ENCODE measurements at places on chromosomes 6 and 20.

GRCh38 chr20:54221996-54222890 lies 14.4 kb downstream of the PFDN4 start:
- DNase-seq, result no peak

GRCh38 chr6:10968776-10969175 lies 75.3 kb downstream of the ELOVL2 start:
- no peak for DNase-seq

GRCh38 chr6:55069132-55069781 lies 105.1 kb upstream of the HCRTR2 start:
- DNase-seq, result peak; percentile 30

DNA sequence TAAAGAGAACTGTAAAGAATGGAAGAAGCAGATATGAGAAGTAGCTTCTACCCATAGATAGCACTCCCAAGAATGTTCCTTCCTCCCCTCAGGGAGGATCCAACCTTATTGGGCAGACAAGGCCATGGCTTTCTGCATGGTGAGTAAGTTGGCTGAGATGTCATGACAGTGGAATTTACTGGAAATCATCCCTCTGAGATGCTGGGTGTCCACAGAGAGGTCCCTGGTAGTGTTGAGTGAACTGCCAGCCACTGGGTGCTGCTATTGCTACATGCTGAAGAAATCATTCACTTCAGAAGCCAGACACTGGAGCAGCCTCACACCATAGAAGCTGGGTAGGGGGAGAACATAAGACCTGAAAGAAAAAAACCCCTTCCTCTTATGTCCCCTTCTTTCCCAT lies 46.4 kb upstream of the FERMT1 start:
- no peak for DNase-seq

GRCh38 chr6:40788661-40789655 lies 201.8 kb upstream of the LRFN2 start:
- no peak for DNase-seq

DNA sequence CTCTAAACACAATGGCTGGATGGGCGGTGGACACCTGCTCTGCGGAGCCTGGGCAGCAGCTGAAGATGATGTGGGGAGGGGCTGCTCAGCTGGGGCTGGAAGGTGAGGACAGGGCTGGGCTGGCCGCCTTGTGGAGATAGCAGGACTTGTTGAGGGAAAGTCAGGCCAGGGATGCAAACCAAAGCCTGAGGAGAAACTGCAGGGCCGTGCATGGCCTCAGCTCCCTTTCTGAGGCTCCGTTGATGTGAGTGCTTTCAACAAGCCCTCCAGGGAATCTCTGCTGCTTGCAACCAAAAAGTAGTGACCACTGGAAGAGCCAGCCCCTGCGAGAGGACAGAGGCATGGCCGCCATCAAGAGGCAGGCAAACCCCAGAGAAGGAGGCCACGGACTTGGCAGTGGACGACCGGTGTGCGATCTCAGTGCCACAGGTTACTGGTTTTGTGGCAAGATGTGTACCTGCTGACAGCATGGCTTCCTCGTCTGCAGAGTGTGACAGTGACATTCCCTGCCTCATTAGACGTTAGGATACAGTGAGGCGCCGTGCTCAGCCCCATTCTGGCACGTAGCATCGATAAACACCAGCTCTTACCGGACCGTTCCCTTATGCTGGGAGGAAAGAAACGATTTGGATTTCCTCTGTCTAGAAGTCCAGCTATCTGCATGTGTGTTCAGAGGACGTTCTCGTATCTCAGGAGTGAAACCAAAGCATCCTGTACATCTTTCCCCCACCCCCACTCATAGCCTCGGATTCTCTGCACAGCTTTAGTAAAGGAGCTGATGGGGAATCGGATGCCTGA lies 37.9 kb downstream of the ERMARD start:
- DNase-seq, result no peak

DNA sequence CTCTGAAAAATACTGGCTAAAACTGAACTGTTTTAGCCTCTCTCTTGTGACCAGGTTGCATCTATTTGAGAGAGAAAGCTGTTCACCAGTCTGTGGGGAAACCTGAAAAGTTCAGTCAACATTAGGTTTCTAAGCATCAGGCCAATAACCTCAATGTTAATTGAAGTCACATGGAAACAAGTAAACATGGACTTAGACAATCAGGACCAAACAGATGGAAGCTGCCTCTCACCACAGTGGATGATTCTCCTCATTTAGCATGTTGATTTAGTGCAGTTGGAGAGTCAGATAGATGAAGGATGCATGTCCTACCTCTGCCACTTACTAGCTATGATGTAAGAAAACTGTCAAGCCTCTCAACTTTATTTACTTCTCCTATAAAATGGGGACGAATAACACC lies 18.2 kb downstream of the SCGN start:
- no peak for DNase-seq

DNA sequence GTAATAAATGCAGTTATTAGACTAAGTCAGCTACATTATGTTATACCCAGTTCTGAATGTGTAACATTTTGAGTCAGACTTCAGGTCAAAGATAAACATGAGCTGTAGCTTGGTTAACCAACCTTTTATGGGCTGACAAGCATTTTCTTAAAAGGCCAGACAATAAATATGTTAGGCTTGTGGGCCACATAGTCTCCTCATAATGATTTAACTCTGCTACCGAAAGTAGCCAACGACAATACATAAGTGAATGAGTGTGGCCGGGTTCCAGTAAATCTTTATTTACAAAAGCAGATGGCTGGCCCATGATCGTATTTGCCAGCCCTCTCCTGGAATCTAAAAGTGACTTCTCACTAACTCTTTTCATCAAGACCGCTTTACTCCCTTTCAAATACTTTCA lies 49.9 kb downstream of the ATG5 start:
- no peak for DNase-seq

GRCh38 chr20:49961413-49961812 lies 21.4 kb upstream of the SNAI1 start:
- no peak for DNase-seq

GRCh38 chr6:106804346-106805335 lies 169.9 kb downstream of the CD24 start:
- DNase-seq, result peak; percentile 27

DNA sequence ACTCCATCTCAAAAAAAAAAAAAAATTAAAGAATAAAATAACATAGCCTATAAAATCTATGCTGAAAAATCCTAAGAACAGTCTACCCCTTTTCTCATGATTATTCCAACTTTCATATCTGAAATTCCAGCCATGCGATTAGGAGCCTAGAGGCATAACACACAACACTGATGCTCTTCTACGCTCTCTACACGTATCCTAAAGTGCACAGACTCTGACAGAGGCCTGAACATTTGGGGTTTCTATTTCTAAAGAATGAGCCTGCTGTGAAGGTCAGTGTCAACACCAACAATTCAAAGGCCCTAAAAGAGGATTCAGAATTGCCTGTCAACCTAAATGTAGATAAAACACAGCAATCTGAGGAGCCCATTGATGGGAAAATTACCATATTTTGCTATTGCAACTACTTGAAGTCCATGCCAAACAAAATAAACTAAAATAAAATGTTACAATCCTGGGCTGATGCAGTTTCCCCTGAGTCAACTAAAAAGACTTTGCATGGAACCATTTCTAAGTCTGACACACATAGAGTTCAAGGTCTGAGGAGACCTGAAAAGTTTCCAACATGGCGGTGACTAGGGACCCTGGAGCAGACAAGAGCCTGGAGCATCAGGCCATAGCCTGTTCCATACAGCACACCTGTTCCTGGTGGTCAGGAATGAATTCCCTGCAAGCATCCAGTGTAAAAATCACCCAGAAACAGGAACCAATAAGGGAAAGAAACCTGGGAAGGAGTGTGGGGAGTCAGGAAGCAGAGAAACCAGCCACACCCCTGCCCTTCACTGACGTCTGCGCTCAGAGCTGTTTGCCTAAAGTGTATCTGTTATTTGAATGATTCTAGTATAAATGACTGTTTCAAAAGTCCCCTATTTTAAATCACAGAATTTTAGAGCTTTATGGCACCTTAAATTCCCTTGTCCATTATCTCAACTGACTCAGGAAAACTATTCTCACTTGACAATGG lies 11.8 kb downstream of the NINL start:
- no peak for DNase-seq

DNA sequence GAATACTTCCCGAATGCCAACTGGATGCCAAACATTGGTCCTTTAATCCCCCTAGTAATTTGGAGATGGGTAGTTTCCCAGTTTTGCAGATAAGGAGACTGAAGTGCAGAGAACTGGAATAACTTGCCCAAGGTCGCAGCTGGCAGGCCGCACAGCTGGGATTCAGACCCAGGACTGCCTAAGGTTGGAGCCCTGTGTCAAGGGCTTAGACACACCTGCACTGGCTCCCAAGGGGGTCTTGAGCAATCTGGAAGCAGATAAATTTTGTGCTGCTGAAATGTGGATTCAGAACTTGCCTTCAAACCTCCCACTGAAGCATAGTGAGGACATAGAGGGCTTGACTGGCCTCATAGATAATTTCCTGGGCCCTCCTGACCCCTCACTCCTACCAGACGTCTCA lies 30.5 kb downstream of the FOXP4 start:
- DNase-seq, result no peak

DNA sequence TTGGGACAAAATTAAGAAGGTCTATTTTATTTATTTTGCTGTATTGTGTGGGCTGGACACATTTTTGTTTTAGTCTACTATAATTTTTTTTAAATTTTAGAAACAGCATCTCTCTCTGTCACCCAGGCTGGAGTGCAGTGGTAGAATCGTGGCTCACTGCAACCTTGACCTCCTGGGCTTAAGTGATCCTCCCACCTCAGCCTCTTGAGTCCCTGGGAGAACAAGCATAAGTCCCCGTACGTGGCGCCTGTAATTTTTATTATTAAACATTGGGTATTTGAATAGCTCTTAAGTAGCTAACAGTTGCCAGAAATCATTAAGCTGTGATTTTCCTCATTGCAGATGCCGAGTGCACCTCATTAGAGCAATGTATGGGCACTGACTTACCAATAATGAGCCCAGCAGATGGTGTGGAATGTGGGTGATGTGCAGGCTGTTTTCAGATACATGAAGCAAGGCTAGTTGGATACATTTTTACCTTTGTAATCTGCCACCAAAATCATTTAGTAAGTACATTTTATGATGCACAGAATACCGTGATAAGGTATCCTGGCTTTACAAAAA lies 10.3 kb upstream of the MAS1 start:
- no peak for DNase-seq

GRCh38 chr6:107344981-107345380 lies 114.4 kb downstream of the PDSS2 start:
- no peak for DNase-seq

DNA sequence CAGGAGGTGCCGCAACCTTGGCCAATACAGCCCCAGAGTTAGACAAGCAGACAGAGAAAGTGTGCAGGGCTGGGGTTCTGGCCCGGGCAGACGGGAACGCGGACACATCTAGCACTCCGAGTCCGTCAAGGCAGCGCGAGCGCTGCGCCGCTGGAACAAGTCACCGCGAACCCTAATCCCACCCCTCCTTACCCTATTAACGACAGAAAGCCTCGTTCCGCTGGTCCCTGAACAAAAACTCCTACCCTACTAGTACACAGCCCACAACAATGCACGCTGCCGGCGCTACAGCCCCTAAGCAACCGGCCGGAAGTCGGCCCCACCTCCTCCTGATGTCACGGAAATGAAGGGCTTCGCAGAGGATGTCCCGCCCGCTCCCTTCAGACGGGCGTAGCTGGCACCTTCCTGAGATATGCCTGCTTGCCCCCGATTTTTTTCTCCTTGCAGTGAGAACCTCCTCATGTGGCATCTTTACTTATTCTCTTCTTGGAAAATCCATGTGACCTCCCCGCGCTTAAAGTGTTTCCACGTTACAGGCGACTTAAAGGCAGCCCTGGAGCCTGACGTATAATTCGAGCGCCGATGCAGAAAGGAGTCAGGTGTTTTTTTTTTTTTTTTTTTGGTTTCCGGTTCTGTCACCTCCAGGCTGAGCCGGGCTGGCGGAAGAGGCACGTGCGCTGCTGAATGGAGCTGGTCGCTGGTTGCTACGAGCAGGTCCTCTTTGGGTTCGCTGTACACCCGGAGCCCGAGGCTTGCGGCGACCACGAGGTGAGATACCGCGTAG lies at the start of the genes C6orf52 and PAK1IP1:
Gene C6orf52, minus strand, starts transcription at position 315 of the 784 bp plus-strand sequence. CDS start 7,066 bp downstream, outside the sequence.
Gene PAK1IP1, plus strand, starts transcription at position 671 of the 784 bp plus-strand sequence. Its CDS starts 14 bp downstream, at position 685.
- DNase-seq, result peak; percentile 96

- no peak for DNase-seq
These were observed 501.3 kb upstream of the SULF2 start for GRCh38 chr20:48286601-48287000.

DNA sequence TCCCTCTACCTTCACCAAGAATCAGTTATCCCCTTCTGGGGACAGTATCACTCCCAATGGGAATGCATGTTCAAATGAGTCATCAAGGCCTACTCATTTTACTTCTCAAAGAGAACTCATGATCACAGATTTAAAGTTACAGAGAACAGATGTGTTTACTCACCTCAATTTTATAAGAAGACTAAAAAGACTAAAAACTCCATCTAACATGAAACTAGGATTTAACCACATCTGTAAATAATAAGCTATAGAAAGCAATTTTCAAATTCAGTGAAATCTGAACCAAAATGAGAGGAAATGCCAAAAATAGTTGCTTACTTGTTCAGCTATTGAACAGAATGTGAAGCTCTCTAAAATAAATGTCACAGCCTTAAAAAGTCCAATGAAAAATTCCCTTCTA lies 300.1 kb upstream of the KCNQ5 start:
- no peak for DNase-seq

GRCh38 chr6:37442416-37443215 lies 9.6 kb downstream of the CMTR1 start:
- DNase-seq, result no peak

DNA sequence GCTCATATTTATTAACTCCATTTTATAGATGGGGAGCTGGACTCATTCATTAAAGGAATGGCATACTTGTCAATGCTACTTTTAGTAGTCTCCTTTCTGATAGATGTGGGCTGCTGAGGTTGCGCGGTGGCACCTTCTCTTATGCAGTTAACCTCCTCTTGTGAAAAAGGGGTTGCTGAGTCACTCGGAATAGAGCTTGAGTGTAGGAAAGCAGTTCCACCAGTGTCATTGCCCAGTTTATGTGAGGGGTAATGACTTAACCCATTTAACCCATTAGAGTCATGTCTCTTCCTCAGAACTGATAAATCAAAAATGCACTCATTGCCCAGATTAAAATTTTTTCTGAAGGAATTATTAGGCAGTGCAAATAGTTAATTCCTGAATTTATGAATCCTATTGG lies 6.3 kb downstream of the MAPK14 start:
- DNase-seq, result no peak

DNA sequence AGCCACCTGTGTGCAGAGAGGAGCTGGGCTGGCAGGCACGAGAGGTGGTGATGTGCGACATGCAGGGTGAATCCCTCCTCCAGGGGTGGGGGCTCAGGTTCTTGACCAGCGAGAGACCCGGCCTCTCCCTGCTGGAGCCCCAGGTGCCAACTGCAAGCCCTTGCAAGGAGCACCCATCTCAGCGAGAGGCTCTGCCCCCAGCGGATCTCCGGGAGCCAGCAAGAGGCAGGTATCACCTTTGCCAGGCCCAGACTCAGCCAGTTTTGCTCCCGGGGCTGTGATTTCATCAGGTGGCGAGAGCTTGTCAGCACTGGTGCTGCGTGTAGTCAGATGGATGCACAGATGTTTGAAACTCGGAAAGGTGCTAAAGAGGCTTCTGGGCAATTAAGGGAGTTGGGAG lies 87.7 kb downstream of the TFAP2C start:
- no peak for DNase-seq

GRCh38 chr6:165915022-165915770 lies 252.2 kb upstream of the PDE10A start:
- no peak for DNase-seq

GRCh38 chr6:139690007-139690406 lies 315.6 kb upstream of the CITED2 start:
- DNase-seq, result no peak

Data from HTR-8/SVneo (cell line).